ENCODE measurements at places on chromosomes 2 and 18.
A peak's percentile ranks its signal among the peaks of the same experiment; 100 is the strongest.

- DNase-seq: no peak
These were observed 159.4 kb upstream of the TWIST2 start for GRCh38 chr2:238688193-238689153.

GRCh38 chr2:195238826-195239225, 418.2 kb upstream of the SLC39A10 start:
- DNase-seq: no peak

DNA sequence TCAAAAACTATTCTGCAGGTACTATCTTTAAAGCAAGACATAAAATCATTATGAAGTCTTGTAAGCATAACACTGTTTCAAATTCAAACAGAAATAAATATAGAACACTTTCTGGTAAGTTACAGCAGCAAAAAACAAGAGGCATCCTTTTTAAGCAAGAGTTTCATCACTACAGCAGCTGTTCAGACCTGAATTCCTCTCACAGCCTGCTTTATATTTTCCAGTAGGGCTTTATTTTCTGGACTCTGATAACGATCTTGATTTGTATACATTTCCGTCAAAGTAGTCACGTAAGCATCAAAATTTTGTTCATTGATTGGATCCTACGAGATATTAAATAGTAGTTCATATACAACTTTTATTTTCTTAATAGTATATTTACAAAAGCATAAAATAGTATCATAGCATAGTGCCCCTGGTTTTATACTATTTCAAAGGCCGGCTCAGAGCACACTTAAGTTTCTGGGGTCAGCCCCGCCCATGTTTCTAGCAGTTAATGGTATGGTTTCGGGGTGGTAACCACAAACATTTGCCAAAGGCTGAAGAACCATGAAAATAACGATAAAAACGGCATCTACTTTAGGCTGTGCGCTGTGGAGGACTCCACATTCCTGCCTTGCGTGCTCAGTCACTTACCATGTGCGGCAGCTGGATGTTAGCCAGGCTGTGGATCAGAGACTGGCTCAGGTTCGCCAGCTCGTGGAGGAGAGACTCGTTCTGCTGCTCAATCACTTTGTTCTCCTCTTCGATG, 47.5 kb upstream of the PXDN start:
- peak; percentile 64 for DNase-seq

DNA sequence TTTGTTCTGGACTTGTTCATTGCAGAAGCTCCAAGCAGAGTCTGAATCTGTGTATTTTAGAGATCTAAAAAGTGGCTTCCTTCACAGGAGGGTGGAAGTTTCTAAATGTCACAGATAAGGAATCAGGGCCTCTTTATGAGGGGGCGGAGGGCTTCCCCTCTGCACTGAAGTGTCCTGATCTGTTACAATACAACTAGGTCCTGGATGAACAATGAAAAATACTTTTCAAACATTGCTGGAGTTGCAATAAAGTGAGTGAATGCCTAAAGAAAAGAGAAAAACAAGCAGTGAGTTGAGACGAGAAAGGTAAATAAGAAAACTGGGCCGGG, 179.3 kb upstream of the HDAC4 start:
- DNase-seq: no peak

GRCh38 chr2:241656190-241656741, 18.8 kb downstream of the ATG4B start:
- DNase-seq: no peak

DNA sequence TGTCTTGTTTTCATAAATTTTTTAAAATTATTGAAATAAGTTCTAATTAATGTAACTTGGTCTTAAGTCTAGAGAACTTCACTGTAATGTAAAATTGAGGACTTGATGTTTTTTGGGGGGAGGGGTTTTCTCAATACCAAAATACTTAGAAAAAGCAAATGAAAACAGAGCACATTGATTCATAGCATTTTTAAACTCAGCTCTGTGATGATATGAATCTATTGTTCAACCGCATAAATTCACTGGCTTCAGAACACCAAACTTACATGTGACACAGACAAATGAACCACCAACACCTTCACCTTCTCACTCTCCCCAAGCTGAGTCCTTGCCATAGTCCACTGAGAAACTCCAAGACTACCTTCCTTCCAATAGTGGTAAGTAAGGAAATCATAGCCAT, 108.2 kb downstream of the ZNF521 start:
- DNase-seq: no peak

GRCh38 chr18:74370115-74370514, 54.5 kb downstream of the C18orf63 start:
- peak; percentile 10 for DNase-seq

- no peak for DNase-seq
These were observed 65.4 kb downstream of the RIF1 start for GRCh38 chr2:151475071-151475470.

GRCh38 chr2:187206071-187206470, 242.0 kb downstream of the CALCRL start:
- DNase-seq: no peak

GRCh38 chr2:152606081-152606480, 111.2 kb downstream of the PRPF40A start:
- no peak for DNase-seq

GRCh38 chr18:26546875-26547645, 1.3 kb downstream of the KCTD1 start:
- no peak for DNase-seq

GRCh38 chr2:146669735-146670134, 1175.1 kb upstream of the ACVR2A start:
- DNase-seq: no peak

DNA sequence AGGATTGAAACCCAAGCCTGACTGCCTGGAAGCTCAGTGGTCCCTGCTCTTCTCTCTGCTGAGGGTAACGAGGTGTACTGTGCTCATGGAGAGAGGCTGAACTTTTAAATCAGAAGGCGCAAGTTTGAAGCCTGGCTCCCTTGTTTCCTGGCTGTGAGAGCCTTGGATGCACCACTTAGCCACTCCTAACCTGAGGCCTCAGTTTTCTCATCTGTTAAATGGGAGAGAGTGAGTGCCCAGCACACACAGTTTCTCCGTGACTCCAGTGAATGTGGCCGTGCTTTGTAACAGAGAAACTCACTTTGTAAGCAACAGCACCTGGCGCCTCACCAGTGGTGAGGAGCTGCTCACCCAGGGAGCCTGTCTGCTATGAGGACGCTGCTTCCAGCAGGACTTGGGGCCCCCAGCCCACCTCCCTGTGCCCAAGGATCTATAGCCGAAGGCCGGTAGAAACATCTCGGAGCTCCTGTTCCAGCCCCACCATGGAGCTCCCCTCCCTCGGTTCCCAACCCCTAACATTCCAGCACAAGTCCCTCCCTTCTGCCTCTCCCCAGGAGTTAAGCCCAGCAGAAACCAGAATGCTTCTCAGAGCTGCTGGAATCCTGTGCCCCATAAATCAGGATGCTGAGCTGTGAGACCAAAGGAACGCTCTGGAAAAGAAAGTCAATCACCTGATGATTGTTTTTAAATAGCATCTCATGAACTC, 20.3 kb upstream of the KCNK3 start:
- no peak for DNase-seq

- DNase-seq: peak; percentile 22
These were observed 84.6 kb downstream of the PLCL1 start for GRCh38 chr2:197889041-197889440.

DNA sequence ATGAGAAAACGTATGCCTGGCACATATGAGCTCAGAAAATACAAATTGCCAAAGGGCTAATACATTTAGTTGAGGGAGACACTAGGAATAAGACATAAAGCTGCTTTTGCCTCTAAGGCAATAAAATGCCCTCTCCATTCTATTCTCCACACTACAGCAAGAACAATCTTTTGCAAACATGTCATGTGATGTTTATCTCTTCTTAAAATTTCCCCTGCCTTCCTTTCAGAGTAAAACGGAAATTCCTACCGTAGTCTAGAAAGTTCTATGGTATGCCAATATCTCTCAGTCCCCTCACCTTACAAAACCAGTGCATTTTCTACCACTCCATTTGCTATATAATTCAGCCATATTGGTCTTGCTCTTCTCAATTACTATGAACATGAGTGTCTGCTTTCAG, 33.1 kb downstream of the C18orf54 start:
- DNase-seq: no peak

DNA sequence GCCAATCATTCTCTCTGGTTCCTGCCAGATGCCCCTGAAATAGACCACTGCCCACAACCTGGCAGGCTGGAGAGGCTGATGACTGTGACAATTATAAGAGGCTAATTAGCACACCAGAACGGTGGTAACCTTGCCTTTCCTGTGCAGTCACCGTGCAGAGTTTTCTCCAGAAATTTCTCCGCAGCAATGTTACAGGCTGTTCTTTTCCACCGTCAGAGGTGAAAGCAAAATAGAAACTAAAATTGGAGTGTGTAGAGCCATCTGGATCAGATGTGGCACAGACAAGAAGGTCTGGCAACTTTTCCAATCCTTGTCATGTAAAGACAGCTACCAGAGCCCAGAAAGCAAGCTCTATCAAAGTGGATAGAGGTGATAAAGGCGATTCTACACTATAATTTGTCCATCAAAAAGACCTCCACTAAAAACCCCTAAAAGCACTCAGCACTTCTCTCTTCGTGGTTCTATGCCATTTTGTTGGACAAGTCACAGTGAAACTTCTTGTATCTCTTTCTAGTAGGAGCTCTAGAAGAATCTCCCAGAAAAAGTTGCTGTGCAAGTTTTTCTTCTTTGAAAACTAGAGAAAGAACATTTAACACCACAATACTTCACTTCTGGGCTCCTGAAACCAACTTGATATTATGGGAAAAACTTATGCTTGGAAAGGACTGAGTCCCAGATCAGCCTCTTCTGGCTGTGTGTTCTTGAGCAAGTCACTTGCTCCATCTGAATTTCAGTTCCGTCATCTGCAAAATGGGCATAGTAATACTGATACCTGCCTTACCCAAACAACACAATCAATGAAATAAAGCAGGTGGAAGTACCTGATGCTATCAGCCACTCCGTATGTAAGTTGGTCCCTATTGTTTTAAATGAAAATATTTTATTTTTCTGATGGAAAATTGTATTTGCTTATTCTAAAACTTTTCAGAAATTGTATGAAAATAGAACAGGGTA, 295.6 kb upstream of the DLGAP1 start:
- DNase-seq: no peak

DNA sequence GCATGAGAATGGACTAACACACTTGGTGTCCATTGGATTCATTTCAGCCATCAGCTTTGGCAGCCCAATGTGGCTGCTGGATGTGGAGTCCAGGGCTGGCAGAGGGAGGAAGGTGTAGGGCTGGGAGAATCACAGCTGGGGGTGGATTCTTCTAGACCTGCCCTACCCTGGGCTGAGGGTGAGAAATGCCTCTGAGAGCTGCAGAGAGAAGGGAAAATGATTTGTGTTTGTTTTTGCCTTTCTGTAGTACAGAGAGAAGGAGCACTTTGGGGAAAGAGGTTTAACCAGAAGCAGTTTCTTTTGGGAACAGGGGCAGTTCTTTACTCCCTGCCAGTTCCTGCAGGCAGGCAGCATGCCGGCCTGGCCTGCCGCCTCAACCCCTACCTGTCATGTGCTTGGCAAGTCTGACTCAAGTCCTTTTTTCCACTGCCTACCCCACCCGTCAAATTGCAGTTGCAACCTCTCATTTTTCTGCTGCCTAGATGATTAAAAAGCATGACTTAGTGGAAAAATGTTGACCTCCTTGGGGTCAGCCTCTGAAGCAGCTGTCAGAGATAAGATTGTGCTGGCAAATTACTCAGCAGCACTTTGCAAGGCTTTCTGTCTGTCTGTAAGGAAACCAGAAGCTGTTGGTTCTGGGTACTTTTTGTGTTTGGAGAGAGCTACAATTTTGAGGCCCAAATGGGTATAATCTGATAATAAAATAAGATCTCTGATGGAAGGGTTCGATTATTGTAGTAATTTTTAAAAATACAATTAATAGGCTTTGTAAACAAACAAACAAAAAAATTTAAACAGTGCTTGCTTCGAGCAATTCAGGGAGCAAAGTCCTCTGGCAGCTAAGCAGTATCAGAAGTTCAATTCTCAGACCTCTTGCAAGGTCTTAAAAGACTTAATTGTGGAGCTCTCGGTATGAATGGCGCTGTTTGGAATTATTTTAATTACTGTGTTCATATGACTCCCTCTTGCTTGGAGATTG, 21.7 kb downstream of the LBH start:
- peak; percentile 77 for DNase-seq

DNA sequence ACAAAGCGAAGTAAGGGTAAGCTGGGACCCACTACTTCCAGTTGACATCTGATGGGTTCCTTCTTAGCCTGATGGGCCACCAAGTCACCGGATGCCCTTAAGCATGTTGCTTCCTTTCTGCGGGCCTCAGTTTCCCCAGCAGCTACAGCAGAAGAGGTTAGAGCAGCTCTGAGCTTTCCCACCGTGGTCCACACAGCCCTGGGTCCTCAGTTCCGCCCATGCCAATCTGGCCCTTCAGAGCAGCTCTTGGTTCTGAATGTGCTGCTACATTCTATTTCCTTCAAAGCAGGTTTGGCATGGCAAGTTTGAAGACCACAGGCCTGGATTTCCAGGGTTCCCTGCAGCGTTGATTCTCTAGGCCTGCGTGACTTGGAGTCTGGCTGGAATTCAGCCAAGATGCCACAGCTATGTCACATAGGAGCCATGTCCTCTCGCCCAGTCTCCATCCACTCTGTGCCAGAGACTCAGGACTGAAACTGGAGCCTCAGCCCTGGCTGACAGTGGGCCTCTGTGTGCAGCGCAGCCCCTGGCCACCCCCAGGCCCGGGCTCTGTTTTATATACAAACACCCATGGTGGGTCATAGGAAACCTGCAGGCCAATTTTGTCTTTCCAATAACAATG, 79.6 kb downstream of the TFCP2L1 start:
- DNase-seq: no peak

GRCh38 chr18:74521068-74521725, 13.1 kb upstream of the CNDP1 start:
- no peak for DNase-seq

Measured in HCEC 1CT (cell line).